ENCODE measurements at places on chromosomes 12 and 14.
A peak's percentile ranks its signal among the peaks of the same experiment; 100 is the strongest.

GRCh38 chr12:128388461-128389000 lies 121.6 kb downstream of the TMEM132C start:
- no peak for DNase-seq

DNA sequence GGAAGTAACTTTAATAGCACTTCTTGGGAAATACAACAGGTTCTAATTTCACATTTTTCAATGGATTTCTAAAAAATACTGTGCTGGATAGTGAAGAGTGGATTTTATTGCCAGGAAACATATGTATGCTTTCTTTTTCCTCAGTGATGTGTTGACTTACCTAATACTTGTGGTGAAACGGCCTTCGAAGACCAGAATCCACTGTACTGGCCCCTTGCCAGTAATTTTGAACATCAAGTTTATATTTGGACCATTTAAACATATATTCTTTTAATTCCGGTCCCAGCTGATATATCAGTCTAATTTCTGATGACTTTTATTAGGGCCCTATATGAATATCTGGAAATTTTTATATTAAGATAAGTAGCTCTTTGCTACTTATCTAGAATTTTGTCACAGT lies 1.8 kb downstream of the MSRB3 start:
- no peak for DNase-seq

DNA sequence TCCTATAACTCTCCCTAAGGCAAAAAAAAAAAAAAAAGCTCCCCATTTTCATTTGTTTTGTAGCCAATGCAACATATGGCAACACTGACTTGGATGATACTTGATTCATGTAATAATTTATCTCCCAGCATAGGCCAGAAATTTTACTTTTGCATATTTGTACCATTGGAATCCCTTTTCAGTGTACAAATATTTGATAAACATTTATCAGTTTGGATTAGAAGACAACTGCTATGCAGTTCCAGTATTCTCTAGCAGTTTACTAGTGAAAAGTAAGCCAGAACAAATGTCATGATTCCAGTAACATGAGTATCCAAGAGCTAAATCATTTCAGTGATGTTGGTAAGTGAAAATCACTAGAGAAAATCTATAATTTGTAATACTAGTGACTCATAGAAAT lies 392.3 kb downstream of the CCER1 start:
- DNase-seq: no peak

DNA sequence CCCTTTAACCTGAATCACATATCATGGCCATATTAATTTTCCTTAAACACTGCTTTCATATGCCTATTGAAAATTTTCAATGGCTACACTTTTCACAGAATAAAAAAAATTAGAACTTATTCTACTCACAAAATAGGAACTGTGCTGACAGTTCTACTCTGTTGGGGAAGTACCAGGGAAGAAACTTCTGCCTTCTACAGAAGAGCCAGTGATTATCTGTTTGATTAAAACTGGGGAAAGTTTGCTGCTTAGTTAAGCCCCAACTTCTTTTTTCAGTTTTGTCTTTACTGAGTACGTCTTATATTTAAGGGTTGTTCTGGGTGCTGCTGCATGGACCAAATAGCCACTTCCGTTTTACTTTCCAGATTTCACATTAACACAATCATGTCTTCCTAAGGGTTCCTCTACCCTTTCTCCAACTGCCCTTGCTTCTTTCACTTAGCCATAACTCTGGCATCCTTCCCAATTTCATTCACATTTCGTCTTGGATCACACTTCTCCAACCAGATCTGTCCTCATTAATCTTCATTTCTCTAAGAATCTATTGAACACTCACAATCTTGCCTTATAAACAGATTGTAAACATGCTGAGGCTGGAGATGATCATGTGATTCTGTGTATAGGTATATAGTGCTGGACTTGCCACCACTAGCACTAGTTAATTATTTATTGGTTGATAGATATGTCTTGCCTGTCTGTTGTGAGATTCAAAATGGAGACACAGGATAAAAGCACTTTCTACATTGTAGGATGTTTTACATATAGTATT lies 1.9 kb upstream of the SEL1L start:
- no peak for DNase-seq

GRCh38 chr14:30876692-30877091 lies 2.3 kb downstream of the COCH start:
- no peak for DNase-seq

- no peak for DNase-seq
Measured at GRCh38 chr12:48002773-48003218, 1.5 kb downstream of the COL2A1 start.

- DNase-seq: no peak
Measured at GRCh38 chr12:126258190-126258589, 1193.0 kb downstream of the AACS start.

- no peak for DNase-seq
Measured at GRCh38 chr12:118064608-118065007, 3.6 kb upstream of the WSB2 start.

- no peak for DNase-seq
Measured at GRCh38 chr12:93536766-93537488, 35.5 kb upstream of the SOCS2 start.

GRCh38 chr14:99654235-99654985 lies 9.5 kb downstream of the HHIPL1 start:
- DNase-seq: peak; percentile 69

- DNase-seq: no peak
Measured at GRCh38 chr14:45526715-45527549, 273.9 kb upstream of the MIS18BP1 start.

GRCh38 chr12:95970905-95971304 lies 25.2 kb downstream of the HAL start:
- no peak for DNase-seq

DNA sequence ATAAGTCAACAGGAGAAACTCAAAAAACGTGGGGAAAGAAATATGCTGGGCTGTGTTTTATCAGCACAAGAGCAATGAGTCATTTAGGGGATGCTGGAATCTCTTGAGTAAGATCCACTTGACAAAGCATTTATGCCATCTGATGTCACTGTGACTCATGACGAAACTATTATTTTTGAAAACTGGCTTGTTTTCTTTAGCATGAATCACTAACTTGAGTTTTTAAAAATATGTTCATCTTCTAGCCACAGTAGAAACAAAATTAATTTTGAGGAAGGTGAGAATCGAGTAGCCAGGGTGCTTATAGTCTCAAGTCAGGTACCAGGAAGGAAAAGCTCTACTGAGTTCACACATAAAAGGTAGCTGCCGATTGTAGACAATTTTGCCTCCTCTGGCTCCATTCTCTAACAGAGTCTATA lies 456.2 kb upstream of the MGAT4C start:
- no peak for DNase-seq

GRCh38 chr14:23033251-23033727 lies 1.4 kb downstream of the PSMB5 start:
- no peak for DNase-seq

GRCh38 chr12:128180166-128180565 lies 86.8 kb upstream of the TMEM132C start:
- no peak for DNase-seq

GRCh38 chr14:39680777-39681176 lies 248.5 kb upstream of the FBXO33 start:
- DNase-seq: no peak

DNA sequence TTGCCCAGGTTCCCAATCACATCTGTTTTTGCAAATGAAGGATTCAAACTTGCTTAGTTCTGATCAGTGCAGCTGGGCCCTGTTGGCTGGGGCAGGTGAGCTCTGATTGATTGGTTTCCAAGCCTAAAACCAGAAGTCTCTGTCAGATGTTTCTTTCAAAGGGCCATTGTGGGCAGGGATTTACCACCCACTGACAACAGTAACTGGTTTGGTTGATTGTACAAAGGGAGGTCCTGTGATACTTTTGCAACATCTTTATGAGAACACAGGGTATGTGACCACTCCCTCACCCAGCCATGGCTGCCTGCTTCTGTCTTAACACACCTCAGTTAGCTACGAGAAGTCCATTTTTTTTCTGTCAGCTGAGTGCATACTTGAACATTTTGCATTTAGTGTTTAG lies 184.1 kb downstream of the FLRT2 start:
- DNase-seq: no peak

DNA sequence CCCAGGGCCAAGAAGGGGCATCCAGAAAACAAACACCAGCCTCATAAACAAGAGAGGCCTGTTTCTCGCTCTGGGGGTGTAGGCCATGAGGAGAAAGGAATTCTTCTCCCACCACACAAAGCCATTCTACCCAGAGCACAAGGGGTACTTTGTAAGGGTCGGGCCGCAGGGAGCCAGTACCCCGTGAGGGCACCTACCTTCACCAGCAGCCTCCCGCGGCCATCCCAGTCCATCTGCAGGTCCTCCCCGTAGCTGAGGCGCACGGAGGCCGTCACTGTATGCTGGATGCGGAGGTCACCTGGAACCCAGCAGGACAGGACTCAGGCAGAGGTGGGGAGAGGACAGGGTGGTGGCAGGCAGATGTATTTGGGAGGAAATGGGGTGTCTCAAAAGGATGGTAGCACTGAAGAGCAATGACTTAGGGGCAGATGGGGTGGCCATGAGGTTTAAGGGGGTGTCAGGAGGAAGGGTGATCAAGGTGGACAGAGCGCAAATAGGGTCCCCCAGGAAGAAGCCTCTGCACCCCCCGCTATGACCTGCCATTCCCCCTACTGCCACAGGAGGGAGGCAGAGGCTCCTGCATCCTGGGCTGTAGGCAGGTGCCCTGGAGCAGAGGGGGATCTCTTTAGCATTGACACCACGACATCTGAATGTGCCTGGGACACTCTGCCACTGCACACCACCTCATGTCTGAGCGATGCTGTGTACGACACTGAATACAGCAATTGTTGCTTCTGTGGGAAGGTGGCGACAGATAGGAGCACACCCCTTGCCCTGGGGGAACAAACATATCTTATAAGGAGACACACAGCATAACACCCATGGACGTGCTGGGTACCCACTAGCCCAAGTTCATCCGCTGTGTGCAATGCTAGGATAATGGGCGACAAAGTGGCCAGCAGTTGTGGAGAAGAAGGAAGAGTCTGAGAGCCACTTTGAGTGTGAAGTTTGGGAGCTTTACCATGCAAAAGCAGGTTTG lies 61.4 kb downstream of the VWF start:
- DNase-seq: no peak

DNA sequence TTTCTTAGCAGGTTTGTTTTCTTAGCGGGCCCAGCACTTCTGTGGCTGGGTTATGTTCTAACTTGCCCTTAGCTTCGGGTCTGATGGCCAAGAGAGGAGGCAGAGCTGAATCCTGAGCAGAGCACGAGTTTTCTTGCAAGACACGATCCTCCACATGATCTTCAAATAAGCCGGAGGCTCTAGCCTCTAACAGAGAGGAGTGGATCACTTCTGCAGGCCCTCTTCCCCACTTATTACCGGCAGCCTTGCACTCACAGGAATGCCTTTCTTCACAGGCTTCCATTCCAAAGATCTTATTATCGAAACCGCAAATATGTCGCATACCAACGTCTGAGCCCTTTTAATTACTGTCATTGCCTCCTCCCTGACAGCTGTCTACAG lies 79.5 kb downstream of the SINHCAF start:
- DNase-seq: no peak

DNA sequence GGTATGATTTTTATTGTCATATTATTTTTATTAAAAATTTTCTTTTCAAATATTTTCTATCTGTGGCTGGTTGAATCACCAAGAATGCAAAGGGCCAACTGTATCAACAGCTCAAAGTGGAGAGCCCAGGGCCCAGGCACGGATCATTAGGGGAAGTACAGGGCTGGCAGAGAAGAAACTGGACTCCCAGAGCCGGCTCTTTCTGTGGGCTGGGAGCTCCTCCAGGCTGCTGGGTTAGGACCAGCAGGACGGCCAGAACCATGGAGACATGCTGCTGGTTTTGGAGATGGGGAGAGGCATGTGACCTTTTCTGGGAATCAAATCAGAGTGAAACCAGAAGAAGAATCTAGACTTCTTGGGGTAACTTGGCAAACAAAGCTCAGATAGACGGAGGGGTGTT lies 220.5 kb downstream of the CACNA1C start:
- no peak for DNase-seq

GRCh38 chr14:68286667-68287066 lies 467.1 kb downstream of the RAD51B start:
- DNase-seq: no peak

DNA sequence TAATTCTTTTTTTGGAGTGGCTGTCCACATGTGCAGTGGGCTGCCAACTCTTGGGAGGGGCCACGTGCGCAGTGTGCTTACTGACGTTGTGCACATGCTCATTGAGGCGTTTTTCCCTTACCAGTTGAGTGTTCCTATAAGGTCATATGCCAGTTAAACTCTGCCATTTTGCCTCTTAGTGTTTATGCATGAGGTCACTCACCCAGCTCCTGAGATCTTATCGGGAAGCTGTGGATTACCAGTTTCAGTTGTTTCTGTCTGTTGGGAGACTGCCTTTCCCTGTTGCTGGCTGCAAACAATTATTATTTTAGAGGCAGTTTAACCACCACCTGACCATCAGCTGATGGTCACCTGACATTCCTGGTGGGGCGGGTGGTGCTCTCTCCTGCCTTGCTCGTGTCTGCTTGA lies 16.1 kb upstream of the KIF21A start:
- no peak for DNase-seq

GRCh38 chr14:59849411-59850130 lies 21.0 kb downstream of the RTN1 start:
- no peak for DNase-seq

DNA sequence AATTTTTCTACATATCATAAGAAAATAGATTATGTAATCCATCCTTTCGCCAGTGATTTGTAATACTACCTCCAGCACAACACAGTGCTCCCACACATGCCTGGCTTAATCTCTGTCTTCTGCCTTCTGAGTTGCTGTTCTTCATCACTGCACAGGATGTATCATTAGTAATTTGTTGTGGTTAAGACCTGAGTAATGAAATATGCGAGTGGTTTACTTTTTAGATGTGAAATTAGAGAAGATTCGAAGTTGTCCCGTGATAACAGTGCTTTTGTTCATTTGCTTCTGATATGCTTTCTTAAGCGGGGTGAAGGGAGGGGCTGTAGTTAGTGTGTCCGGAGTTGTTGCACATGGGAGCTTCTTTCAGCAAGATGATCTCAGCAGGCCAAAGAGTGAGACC lies 18.1 kb downstream of the KRT85 start:
- DNase-seq: no peak

GRCh38 chr12:105928436-105928835 lies 210.3 kb downstream of the NUAK1 start:
- peak; percentile 87 for DNase-seq

GRCh38 chr12:102903337-102904007 lies 13.6 kb downstream of the PAH start:
- DNase-seq: no peak

DNA sequence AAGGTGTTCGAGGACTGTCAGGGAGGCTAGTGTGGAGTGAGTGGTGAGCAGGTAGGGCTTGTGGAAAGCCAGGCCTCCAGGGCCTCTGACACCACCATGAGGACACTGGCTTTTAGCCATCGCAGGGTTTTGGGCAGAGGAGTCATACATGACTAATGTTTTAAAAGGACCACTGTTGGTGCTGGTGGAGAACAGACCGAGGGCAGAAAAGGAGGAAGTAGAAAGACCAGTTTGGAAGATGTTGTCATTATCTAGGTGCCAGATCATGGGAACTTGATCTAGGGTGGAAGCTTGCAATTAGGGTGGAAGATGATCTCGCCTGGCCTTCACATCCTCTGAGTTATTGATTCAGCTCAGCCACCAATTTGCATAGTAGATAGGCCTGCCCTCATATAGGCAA lies 144.2 kb downstream of the C12orf75 start:
- no peak for DNase-seq

Data from ureter (tissue), 1 donor.